ENCODE measurements at places on chromosomes 1 and 21.

- DNase-seq = no peak
Observed at GRCh38 chr1:30425046-30425445, 298.3 kb downstream of the MATN1 start.

DNA sequence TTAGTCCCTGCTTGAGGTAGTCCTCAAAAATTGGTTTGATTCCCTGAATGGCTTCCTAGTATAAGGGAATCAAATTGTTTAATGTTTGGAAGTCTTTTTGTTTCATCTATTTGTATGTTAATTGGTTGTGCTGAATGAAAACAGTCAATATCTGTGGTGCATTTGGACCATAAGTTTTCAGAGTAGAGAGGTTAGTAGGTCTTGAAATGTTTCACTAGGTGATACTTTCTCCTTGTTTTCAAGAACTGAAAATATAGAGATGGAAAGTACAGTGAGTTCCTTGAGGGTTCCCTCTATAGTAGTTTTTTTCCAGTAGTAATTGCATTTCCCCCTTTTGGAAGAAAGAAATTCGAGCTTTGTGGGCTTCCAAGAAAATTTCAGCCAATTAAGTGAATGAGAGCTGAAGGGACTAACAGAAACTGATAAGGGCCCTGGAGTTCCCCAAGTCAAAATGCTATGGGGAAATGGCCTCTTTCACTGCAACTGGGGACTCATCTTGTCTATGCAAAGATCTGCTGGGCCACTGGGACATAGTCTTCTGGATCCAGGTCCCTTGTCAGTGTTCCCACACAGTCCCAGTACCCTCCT is 18.6 kb upstream of the CEP350 start:
- no peak for DNase-seq

GRCh38 chr1:3007298-3008147 is 13.7 kb upstream of the ACTRT2 start:
- no peak for DNase-seq

- DNase-seq = no peak
Observed at GRCh38 chr1:221575605-221576004, 166.3 kb downstream of the DUSP10 start.

DNA sequence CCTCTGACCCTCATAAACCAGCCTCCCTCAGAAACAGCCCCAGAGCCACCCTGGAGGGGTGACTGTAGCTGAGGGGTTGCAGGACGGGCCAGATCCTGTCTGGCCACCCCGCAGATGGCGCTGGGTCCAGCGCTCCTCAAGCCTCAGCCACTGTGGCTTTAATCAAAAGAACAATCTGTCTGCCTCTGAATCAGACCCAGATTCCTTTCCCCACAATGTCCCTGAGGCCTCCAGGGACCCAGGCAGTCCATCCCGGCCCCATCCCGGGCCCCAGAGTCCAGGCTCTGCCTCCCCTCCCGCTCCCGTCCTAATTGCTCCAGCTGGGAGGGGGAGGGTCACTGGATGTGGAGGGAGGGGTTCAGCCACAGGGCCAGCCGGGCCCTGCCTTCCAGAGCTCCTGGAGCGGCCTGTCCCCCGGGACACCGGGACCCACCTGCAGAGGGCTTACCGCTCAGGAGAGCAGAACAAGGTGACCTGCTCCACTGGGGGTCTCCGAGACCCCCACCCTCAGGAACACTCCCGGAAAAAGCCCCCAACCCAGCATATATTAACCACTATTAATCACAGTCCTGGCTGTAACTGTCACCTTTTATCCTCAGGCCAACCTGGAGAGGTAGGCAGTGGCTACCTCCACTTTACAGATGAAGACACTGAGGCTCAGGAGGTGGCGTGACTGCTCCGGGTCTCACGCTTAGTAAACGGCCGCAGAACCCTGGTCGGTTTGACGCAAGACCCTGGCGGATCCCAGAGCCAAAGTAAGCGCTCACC is 836 bp upstream of the FBLIM1 start:
- no peak for DNase-seq

DNA sequence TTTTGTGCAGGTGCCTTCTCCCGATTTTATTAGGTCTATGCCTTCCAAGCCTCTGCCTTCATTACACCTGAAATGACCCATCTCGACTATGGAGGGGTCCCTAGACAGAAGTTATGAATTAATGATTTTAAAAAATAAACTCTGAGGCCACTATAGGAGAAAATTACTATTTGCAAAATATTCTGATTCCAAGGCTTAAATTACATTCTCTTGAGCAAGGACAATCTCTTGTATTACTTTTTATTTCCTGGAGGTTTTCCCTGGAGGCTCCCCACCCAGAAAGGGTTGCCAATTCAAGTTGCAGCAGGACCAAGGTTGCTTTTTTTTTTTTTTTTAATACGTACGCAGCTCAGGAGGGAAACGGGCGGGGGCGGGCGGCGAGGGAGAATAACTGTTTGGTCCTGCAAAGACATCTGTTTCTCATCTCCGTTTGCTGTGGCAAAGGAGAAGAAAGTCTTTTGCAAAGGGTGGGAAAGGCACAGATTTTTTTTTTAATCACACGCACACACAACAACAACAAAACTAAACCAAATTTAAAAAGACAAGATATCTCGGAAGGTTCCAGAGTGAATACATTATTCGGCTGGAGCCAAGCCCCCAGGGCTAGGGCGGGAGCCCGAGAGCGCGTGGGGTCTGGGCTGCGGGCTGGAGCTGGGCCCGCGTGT is 618 bp upstream of the SERTAD4 start:
- no peak for DNase-seq

- no peak for DNase-seq
Observed at GRCh38 chr21:43929217-43929971, 64.4 kb downstream of the AGPAT3 start.

Data from A549 (cell line).